ENCODE measurements at places on chromosomes 6 and 20. TPM values are rescaled to one million over a fixed set of nuclear protein-coding genes. Genes with fewer than 3 reads are reported as not detected.

Gene SLC22A16
- total RNA-seq, result not detected

Gene PEDS1
- total RNA-seq, result 24.0 TPM

Gene RMND1
- 32.8 TPM for total RNA-seq

Gene C2
- 0.18 TPM for total RNA-seq

Gene MOG
- total RNA-seq, result not detected

Gene NKX2-2
- total RNA-seq, result not detected

Gene DYNLT2
- total RNA-seq, result 1.1 TPM

- 0 out of 2 replicates have a peak, but pooled peaks cover 1% of the 10 kb centered on the region for H3K36me3 ChIP-seq
- H3K4me3 ChIP-seq, result no peak overlapping the region
- no peaks in the 10 kb centered on the region for H3K27me3 ChIP-seq
- peak; percentile 50 for DNase-seq
These were observed 43.8 kb downstream of the CEP57L1 start for GRCh38 chr6:109139109-109139508.

DNA sequence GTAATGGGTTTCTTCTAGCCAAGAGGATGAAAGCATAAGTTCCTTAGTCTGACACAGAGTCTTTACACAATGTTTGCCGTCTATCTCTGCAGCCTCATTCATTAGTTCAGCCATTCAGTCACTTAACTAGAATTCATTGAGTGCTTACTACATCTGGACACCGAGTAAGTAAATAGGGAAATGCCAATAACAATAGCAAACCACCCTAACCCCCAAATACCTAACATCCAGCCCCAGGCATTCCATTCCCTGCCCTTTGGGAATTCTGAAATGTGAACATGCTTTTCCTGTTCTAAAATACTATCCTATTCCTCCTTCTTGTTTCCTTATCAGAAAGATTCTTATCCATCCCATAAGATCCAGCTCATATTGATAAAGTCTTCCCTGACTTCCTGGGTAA, 277.6 kb upstream of the RNF217 start:
- no peaks in the 10 kb centered on the region for H3K36me3 ChIP-seq
- no peak overlapping the region for H3K27ac ChIP-seq
- no peak for DNase-seq
- H3K4me3 ChIP-seq, result no peak overlapping the region
- no peaks in the 10 kb centered on the region for H3K27me3 ChIP-seq

DNA sequence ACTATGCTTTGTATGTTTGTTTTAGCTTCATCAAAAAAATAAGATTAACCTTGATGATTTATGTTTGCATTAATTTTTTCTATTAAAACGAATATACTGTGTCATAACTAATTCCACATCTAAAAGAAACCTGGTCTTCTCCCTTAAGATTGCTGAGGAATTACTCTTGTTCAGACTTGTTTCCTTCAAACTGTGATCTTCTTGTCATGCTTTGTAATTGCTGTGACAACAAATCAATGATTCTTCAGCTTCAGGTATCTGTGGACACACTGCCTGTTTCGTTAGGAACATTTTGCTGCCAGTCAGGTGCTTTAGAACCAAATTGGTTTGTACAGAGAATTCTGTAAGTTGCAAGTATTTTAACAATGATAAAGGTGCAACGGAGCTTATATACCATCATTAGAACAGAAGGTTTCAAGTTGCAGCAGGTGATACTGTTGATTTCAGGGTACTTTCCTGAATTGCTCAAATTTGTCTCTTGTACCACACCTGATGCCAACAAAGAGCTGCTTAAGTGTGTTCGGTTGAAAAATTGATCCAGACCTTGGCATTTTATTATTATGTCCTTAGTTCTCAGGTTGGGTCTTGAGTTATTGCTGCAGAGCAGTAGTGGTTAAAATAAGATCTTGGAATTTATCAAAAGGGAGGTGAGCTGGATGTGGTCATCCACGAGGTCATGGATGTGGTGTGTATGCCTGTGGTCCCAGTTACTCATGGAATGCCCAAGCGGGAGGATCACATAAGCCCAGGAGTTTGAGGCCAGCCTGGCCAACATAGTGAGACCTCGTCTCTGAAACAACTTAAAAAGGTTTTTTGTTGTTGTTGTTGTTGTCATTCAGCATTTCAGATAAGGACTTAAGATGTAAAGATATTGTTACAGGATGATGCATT, 19.5 kb downstream of the SYTL3 start:
- no peak overlapping the region for H3K4me3 ChIP-seq
- no peak overlapping the region for H3K27ac ChIP-seq
- H3K36me3 ChIP-seq, result no peaks in the 10 kb centered on the region
- H3K4me1 ChIP-seq, result peaks cover 4% of the 10 kb centered on the region
- no peaks in the 10 kb centered on the region for H3K27me3 ChIP-seq
- peak; percentile 69 for DNase-seq

DNA sequence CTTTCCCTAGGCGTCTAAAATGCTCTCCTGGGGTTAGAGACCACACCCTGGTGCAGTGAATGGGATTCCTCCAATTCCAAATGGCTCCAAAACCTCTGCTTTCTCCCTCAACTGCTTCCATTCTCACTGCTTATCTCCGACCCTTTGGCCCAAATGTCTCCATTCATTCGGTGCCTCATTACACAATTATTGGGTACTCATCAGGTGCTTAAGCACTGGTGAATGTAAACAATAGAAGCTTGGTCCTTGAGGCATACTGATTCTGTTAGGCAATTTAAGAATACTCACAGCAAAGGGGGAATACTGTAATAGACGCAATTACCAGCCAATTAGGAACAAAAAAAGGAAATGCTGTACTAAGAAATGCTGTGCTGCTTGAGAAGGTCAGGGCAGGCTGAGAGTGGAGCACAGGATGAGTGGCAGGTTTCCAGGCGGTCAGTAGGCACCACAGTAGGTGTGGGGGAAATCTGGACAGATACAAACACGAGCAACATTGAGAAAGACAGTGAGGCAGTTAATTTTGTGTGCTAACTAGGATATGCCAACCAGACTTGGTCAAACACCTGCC, 23.0 kb downstream of the GMDS start:
- H3K4me1 ChIP-seq, result peaks cover 4% of the 10 kb centered on the region
- H3K4me3 ChIP-seq, result 0 out of 2 replicates have a peak overlapping the region, but pooled peaks have one; percentile 38
- no peak overlapping the region for H3K27ac ChIP-seq
- no peak for DNase-seq

DNA sequence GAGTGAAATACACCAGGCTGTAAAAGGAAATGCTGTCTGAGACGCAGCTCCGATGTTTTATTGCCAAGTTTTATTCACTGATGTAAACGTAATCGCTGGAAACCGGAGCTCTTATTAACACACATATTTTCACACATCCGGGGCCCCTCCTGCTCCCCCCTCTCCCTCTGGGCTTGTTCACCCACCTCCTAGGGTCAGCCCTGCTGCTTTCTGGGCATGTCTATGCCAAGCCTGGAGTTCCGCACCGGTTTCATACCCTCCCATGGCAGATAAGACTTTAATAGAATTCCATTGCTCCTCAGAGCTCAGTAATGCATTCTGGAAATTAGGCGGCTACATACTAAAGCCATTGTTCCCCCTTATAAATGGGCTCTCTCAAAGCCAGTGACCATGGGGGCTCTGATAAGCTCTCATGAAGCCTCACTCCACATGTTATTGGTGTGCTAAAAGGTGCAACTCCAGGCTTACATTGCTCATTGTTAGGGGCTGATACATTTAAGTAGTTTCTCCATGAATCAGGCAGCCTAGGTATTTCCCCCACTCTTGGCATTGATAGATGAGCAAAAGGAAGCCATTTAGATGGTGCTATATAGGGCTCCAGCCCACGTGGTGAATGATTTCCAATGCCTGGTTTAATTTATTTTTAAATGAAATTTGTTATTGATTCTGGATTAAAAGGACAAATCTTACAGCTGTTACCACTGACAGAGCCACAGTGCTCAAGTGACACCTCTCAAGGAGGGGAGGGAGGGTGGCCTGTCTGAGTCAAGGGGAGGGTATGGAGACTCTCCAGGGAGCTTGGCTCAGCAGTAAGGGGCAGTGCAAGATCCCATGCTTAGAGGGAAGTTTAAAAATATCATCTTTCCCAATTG, 4.5 kb upstream of the VSTM2L start:
- DNase-seq, result peak; percentile 3
- peaks cover 55% of the 10 kb centered on the region for H3K27me3 ChIP-seq
- H3K27ac ChIP-seq, result no peak overlapping the region
- H3K4me3 ChIP-seq, result no peak overlapping the region
- no peaks in the 10 kb centered on the region for H3K4me1 ChIP-seq

DNA sequence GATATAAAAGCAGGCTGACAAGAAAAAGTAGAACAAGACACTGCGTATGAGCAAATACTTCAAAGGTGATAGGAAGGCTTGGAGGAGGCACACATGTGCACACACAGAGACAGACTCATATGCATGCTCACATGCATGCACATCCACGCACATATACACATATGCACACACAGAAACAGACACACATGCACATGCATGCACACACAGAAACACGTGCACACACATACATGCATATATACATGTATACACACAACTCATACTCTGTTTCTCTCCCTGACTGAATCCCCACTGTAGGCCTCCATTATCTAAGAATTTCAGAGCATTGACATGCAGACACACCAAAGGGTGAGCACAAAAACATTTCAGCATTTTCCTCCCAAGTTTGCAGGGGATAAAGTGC, 43.7 kb downstream of the VGLL2 start:
- no peaks in the 10 kb centered on the region for H3K36me3 ChIP-seq
- H3K27me3 ChIP-seq, result no peaks in the 10 kb centered on the region
- H3K4me1 ChIP-seq, result no peaks in the 10 kb centered on the region
- no peak overlapping the region for H3K4me3 ChIP-seq
- DNase-seq, result no peak

- no peak for DNase-seq
- peaks cover 3% of the 10 kb centered on the region for H3K4me1 ChIP-seq
- H3K36me3 ChIP-seq, result no peaks in the 10 kb centered on the region
- no peaks in the 10 kb centered on the region for H3K27me3 ChIP-seq
- no peak overlapping the region for H3K4me3 ChIP-seq
These were observed 50.0 kb downstream of the ADAT2 start for GRCh38 chr6:143400258-143401067.

DNA sequence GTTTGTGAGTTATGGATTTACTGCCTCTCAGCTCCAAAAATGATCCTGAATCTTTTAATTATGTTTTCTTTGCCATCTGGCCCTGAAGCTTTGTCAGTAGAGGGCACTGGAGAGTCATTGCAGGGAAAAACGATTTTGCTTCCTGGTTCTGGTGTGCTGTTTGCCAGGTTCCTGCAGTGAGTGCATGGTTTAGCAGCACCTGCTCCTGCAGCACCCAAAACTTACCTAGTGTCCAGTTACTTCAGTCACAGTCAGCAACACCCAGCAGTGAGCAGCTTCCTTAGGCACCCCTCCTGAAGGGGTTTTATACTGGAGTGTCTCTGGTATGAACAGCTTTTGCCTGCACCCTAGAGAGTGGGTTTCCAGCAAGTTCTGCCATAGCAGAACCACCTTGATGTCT, 6.0 kb upstream of the TRIM26 start:
- H3K27ac ChIP-seq, result no peak overlapping the region
- H3K4me3 ChIP-seq, result no peak overlapping the region
- H3K36me3 ChIP-seq, result no peaks in the 10 kb centered on the region
- peaks cover 2% of the 10 kb centered on the region for H3K4me1 ChIP-seq

- peaks cover 2% of the 10 kb centered on the region for H3K36me3 ChIP-seq
- H3K27me3 ChIP-seq, result no peaks in the 10 kb centered on the region
- DNase-seq, result peak; percentile 28
- no peaks in the 10 kb centered on the region for H3K4me1 ChIP-seq
- H3K27ac ChIP-seq, result no peak overlapping the region
- no peak overlapping the region for H3K4me3 ChIP-seq
These were observed 8.3 kb downstream of the PM20D2 start for GRCh38 chr6:89154131-89154530.

- DNase-seq, result peak; percentile 33
- H3K4me3 ChIP-seq, result no peak overlapping the region
- H3K4me1 ChIP-seq, result peaks cover 5% of the 10 kb centered on the region
- H3K36me3 ChIP-seq, result no peaks in the 10 kb centered on the region
- no peaks in the 10 kb centered on the region for H3K27me3 ChIP-seq
- no peak overlapping the region for H3K27ac ChIP-seq
These were observed 917.1 kb downstream of the KIF16B start for GRCh38 chr20:15656124-15656523.

DNA sequence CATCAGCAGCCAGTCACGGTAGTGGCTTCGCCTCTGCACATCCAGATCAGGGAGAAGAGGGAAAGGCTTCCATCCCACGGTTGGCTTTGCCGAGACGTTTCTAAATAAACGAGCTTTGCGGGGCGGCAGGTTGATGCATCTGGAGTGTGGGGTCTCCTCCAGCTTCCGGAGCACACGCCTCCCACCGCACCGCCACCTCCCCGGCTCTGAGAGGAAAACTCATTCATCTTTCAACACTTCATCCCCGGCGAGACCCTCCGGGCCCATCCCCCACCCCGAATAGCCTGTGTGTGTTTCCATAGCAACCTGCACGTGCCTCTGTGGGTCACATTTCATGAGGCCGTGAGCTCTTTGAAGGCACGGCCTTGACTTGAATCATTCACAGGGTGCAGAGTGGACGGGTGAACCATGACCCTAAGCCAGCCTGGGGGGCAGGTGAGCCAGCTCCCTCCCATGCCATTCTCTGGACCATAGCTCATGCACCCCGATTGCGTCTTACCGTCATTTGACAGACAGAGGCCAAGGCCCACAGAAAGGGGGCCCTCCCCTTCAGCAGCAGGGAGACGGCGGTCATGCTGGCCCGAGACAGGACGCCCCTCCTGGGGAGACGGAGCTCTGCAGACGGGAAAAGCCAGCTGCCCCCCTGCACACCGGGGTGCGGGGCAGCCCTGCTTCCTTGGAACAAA, 16.2 kb upstream of the CHRNA4 start:
- peaks cover 49% of the 10 kb centered on the region for H3K27me3 ChIP-seq
- no peak overlapping the region for H3K27ac ChIP-seq
- H3K36me3 ChIP-seq, result no peaks in the 10 kb centered on the region
- DNase-seq, result no peak

DNA sequence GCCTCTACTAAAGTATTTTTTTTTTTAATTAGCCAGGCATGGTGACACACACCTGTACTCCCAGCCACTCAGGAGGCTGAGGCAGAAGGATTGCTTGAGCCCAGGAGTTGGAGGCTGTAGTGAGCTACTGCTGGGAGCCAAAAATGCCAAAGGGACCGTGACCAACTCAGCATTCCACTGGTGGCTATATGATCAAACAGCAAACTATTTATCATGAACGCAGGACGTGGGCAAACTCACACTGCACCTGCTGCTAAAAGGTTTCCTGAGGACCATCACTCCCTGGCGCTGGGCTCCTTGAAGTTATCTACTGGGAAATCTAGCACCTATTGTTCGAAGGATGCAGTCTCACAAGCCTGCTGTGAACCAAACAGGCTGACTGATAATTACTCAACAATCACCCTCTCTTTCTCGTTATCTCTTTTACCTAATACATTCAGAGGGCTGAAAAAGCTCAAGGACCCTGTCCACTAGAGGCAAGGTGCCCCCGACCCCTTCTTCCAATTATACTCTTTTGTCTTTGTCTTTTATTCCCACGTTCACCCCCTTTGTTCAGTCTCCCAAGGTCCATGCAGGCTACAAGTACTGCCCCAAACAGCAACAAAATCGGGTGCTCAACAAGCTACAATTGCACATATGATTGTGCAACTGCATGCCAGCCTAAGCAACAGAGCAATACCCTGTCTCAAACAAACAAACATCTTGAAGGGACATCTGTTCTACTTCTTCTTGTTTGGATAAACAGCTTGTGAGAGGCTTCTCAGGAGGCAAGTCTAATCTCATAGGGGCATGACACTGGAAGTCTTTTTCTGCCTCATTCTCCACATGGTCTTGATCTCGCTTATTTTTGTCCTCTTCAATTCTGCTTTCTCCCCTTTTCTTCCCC, 47.7 kb upstream of the PLN start:
- no peaks in the 10 kb centered on the region for H3K27me3 ChIP-seq
- no peak overlapping the region for H3K27ac ChIP-seq
- DNase-seq, result no peak
- no peak overlapping the region for H3K4me3 ChIP-seq
- peaks cover 6% of the 10 kb centered on the region for H3K36me3 ChIP-seq
- peaks cover 9% of the 10 kb centered on the region for H3K4me1 ChIP-seq
